ENCODE measurements at places on chromosomes 12 and 14.

DNA sequence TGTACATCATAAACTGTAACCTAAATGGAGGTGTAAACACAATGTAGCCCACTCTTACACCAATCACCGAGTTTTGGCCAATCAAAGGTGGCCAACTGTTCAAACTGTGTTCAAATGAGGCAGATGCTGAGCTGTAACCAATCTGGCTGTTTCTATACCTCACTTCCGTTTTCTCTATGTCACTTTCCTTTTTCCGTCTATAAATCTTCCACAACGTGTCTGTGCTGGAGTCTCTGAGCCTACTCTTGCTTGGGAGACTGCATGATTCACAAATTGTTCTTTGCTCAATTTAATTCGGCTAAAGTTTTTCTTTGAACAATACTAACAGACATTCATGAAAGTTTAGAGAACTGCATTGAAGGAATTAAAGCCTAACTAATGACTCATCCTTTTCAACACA lies 547.1 kb upstream of the USP15 start:
- DNase-seq = no peak

- DNase-seq = peak; percentile 48
Observed at GRCh38 chr14:33307691-33308251, 369.1 kb downstream of the NPAS3 start.

DNA sequence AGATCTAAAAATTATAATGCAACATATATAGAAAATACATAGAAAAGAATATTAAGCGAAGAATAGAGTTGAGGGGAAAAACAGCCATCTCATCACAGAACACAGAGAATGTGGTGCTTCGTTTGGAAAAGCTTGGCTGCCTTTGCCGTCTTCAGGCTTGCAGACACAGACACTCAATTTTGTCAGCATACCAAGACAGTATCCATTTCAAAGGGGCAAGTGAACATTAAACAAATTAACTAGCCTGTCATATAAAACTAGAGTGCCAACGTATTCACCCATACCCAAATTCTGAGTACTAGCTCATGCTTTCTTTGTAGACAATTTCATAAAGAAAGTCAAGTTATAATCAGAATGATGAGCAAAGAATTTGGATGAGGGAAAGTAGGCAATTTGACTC lies 40.5 kb downstream of the DMAC2L start:
- no peak for DNase-seq

DNA sequence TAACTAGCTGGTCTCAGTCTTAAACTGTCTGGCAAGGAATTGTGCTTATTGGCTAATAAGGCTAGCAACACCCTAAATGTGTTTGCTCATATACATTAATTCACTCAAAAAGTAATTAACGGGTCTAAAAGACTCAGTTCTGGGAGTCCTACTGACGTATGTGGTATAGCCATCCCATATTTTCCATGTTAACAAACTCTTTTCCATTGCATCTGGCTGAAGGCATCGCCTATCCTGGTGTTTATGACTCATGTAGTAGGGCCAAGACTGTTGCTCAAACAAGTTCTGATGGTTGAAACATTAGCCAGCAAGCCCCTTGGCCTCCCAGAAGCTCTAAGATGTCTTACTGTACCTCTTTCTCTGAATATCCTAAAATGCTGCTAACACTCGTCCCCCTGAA lies 98.5 kb downstream of the PHLDA1 start:
- DNase-seq = no peak

GRCh38 chr14:74547331-74547927 lies 53.9 kb downstream of the ISCA2 start:
- no peak for DNase-seq

DNA sequence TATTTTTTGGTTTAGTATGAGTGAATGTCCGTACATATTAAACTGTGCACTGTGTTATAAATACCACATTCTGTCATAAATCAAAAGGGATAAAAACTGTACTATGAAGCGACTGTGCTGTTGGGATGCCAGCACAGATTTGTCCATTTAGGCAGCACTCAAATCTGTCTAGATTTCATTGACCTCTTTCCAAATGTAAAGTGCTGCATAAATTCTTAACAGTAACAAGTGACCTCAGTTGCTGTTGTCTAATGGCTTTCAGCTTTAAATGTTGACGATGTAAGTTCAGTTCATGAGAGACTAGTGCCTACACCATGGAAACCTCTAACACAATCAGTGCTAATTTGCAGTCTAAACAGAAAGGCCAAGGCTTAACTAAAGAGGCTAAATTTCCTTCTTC lies 531.4 kb upstream of the LMO3 start:
- DNase-seq = no peak

- no peak for DNase-seq
Observed at GRCh38 chr12:32828552-32828951, 68.0 kb downstream of the PKP2 start.

DNA sequence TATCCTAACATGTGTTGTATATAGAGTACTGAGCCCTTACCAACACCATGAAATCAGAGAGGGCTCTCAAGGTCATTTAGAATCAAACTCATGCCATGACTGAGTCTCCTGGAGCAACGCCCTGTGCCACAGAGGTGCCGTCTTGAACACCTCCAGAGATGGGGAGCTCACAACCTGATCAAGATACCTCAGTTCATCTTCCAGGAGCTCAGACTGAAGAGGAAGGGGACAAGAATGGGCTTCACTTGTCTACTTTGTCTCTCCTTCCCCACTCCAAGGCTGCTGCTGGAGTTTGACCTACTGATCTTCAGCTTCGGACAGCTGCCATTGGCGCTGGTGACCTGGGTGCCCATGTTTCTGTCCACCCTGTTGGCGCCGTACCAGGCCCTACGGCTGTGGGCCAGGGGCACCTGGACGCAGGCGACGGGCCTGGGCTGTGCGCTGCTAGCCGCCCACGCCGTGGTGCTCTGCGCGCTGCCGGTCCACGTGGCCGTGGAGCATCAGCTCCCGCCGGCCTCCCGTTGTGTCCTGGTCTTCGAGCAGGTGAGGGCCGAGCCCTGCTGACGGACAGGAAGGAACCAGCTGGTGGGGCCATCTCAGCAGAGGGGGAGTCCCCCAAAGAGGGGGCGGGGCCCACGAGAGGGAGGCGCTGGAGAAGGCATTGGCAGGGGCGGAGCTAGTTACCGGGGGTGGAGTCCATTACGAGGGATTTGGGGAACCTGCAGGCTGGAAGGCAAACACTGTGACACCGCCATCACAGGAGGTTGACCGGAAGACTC lies 12.0 kb downstream of the SOAT2 start:
- DNase-seq = no peak

GRCh38 chr14:101707863-101708620 lies 53.5 kb upstream of the PPP2R5C start:
- no peak for DNase-seq

DNA sequence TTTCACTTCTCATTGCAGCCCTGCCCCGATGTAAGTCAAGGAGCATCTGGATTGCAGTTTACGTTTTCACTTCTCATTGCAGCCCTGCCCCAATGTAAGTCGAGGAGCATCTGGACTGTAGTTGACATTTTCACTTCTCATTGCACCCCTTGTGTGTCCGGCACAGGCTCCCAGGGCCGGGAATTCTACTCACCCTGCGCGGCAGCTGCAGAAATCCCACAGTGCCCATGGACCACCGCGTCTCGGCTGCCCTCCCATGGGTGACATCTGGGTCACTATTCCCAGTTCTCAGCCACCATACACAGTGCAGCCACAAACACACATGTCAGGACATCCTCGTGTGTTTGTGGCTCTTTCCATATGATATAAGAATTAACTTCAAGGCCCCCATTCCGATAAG lies 378.5 kb downstream of the ADGRD1 start:
- no peak for DNase-seq

- no peak for DNase-seq
Observed at GRCh38 chr12:99260456-99260996, 387.0 kb upstream of the GARIN6 start.

- DNase-seq = no peak
Observed at GRCh38 chr12:54601841-54602240, 13.4 kb upstream of the PPP1R1A start.

GRCh38 chr12:6392504-6392903 lies 8.5 kb downstream of the LTBR start:
- DNase-seq = no peak

DNA sequence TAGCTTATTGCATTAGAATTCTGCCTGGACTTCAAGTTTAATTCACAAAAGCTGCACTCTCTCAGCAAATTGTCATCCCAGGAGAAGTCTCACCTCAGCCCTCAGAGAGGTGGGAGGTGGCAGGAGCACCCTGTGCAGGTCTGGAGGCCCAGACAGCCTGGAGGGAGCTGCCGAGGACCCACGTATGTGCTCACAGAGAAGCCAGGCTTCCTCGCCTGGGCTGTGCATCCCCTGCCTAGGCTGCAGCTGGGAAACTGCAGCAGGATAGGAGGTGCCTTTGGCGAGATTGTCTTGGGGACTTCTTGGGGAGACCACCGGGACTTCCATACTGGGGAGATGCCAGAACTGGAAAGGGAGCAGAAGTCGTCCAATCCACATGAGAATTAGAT lies 8.8 kb downstream of the CPNE6 start:
- no peak for DNase-seq

- no peak for DNase-seq
Observed at GRCh38 chr12:24907464-24907863, 41.4 kb downstream of the BCAT1 start.

GRCh38 chr14:83556065-83556464 lies 1973.9 kb upstream of the FLRT2 start:
- DNase-seq = no peak

- no peak for DNase-seq
Observed at GRCh38 chr12:20524113-20524512, 155.8 kb downstream of the PDE3A start.

DNA sequence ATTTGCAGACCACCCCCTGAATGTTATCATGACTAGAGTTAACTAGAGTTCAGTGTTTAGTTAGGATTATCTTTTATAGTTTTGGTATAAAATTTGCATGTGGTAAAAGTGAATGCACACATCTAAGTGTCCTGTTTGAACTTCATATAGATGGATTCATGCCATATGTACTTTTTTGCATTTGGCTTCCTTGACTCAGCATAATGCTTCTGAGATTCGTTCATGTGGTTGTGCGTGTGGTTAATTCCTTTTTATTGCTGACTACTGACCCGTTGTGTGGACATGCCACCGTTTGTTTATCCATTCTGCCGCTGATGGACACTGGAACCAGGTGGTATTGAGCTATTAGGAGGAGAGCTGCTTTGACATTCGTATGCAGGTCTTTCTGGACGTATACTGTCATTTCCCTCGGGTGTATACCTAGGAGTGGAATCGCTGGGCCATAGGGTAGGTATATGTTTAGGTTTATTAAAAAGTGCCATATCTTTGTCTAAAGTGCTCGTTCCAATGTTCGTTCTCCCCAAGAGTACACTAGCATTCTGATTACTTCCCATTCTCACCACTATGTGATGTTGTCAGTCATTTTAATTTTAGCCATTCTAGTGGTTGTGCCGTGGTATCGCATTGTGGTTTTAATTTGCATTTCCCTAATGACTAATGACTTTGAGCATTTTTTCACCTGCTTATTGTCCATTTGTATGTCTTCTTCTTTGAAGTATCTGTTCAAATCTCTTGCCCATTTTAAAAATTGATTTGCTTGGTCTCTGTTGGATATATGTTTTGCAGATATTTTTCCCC lies 37.7 kb downstream of the RIN3 start:
- no peak for DNase-seq

DNA sequence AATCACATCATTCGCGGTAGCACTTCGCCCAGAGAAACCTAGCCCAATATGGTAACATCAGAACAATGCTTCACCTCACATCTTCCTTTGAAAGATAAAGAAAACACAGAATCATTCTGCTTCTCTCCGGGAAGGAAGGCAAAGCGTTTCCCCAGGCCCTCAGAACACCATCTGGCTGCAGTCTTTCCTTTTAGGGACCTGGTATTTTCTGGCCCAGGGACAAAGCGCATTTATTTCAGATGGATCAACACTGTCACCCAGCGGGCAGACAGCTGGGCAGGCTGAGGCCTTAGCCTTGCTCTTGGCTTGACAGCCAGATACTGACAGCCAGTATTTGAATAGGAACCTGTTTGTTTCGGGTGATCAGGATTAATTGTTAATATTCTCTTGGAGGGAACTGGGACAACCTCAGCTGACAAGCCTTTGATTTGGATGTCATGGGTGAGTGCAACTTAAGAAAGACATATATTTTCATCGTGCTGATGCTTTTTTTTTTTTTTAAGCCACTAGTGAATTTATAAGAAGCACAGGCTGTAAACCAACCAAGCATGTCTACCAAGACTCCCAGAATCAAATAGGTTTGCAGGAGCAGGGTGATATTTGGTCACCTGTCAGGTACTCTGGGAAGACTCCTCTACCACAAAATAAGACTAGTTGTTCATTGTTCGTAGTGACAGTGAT lies 118.9 kb downstream of the VEZT start:
- DNase-seq = peak; percentile 47

- no peak for DNase-seq
Observed at GRCh38 chr12:126950266-126950665, 1316.7 kb upstream of the TMEM132C start.

DNA sequence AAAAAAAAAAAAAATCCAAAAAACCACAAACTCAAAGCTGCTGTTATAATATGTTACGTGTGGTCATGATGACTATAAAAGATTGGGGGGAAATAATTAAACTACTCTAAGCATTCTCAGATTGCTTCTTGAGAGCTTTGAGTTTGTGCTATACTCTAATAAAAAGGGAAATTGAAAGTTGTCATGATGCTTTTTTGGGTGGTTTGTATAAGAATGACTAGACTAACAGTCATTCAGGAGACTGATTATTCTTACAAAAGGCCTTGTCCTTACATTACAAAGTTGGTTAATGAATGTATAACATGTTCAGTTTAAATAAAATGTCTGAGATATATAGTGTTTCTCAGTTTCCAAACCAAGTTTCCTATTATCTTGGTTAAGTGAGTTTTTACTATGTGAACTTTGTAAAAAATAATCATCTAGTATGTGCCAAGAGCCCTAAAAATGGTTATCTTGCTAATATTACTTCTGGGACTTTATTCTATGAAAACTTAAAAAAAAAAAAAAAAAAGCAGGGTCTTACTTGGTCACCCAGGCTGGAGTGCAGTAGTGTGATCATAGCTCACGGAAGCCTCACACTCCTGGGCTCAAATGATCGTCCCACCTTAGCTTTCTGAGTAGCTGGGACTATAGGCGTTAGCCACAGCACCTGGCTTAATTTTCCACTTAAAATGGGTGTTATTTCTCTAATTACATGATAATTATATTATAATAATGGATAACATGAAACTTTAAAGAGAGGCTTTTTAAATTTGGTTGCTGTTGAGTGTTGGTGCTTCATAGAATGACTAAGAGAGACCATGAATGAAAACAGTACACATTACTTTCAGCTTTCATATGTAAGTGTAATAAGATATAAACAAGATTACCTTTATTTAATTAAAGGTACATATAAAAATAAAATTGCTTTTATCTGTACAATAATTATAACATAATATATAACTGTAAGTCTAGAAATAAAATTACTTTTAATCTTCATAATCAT lies 459.6 kb upstream of the RGS6 start:
- no peak for DNase-seq

DNA sequence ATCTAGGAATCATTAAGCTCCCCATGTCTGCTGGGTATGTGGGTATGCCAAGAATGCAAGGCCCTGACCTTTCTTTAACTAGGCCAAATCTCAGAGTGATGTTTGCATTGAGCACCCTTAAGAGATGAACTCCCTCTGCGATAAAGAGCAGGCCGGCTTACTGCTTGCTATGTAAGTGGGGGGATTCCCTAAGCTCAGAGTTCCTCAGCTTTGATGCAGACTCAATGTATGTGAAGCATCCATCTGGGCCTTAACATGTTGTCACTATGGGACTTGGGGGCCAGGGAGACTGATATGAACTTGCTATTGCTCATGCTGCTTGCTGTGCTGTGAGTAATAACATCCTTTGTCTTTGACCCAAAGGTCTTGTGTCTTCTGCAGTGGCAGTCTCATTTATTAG lies 149.7 kb downstream of the C12orf75 start:
- DNase-seq = no peak

GRCh38 chr14:95507701-95508103 lies 8.7 kb downstream of the SYNE3 start:
- DNase-seq = peak; percentile 37
